T-helper 17 cell (primary cell): ENCODE measurements at places on chromosomes 1 and 21.

- DNase-seq, result no peak
These were observed 122.8 kb downstream of the SYF2 start for GRCh38 chr1:25109531-25109951.

- no peak for DNase-seq
These were observed 813 bp upstream of the DEDD start for GRCh38 chr1:161133220-161133740.

DNA sequence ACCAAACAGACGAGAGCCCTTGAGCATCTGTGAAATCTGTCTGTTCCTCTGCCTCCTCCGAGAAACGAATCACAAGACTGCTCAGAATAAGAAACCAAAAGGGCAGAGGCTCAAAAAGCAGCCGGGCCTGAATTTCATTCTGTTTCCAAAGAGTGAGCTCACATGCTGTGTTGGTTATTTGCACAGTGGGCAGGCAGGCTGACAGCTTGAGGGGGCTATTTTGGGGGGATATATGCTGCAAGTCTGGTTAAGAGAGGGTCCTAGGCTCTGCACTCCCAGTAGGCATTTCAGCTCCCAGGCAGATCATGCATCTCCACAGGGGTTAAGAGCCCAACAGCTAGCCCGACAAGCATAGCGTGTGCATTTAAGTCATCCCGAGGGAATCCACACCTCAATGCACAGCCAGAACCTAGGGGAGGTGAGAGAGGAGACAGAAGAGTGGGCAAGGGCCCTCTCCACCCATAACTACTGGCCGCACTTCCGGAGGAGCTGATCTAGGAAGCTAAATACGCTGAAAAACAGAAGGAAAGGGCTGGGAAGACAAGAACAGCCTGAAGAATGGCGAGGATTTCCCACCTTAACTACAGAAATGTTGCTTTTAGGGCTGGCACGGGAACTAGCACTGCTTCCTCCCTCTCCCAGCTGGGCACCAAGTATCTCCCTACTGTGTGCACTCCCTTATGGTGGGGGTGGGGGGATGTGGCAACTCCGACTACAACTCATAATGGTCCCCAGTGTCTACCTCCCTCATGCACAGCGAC lies 3.7 kb downstream of the PGBD5 start:
- no peak for DNase-seq

DNA sequence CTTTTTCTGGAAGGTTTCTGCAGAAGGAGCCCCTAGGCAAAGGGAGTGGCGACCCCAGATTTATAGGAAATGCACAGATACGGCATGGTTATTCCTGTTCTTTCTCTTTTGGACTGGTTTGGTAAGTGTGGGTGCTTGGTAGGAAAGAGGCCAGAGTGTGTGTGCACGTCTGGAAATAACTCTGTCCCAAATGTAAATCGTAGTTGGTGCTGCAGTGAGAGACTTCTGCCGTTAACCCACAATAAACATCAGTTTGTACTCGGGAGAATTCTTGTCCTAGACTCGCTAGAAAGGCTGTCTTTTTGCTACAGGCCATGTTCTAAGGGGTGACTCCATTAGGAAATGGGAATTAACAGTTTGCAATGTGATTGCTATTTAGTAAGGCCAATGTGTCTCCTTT lies 779 bp downstream of the SLC44A3 start:
- DNase-seq, result no peak

GRCh38 chr1:203028784-203029553 lies 2.7 kb downstream of the PPFIA4 start:
- DNase-seq, result no peak

GRCh38 chr1:147878022-147878421 lies 24.6 kb upstream of the GJA8 start:
- no peak for DNase-seq

DNA sequence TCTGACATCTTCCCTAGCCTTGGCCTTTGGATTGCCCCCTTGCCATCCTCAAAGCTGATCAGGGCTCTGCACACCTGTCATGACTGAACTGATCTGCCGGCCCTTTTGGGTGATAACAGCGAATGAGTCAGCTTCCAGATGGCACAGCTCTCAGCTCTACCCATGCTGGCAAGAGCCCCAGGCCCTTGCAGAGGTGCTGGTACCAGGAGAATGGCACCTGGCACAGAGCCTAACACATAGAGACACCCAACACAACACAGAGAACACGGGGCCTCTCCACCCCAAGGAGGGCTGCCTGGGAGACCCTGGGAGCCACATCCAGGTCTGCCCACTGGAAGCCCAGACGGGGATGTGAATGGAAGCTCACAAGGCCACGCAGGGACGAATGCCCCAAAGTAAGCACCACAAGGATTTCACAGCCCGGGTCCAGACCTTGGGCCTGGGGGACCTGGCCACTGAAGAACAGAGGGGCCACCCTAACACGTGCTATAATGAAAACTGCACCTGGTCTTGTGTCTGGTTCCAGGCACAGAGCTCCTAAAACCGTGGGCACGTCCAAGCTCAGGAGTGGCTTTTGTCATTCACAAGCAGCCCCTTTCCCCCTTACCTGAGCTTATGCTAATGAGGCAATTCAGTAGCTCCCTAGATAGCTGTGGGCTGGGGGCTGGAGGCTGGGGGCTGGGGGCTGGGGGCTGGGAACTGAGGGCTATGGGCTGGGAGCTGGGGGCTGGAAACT lies 160.5 kb downstream of the NPHP4 start:
- no peak for DNase-seq

GRCh38 chr1:18959591-18959990 lies 3.1 kb upstream of the IFFO2 start:
- no peak for DNase-seq

GRCh38 chr1:90174246-90174645 lies 179.3 kb downstream of the ZNF326 start:
- no peak for DNase-seq

DNA sequence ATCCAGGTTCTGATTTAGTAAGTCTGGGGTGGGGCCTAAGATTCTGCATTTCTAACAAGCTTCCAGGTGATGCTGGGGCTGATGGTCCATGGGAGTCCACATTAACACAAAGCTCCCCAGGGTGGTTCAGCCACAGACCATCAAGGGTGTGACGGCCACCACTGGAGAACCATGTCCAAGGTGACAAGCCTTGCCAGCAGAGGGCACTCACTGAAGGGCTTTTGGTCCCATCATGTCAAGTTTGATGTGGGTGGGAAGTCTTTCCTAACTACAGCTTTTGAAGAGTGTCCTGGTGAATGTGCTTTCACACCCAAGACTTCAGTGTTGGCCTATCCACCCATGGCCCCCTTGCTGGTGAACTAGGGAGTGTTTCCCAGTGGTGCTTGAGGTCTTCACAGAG lies 67.1 kb downstream of the UBE2T start:
- DNase-seq, result no peak

DNA sequence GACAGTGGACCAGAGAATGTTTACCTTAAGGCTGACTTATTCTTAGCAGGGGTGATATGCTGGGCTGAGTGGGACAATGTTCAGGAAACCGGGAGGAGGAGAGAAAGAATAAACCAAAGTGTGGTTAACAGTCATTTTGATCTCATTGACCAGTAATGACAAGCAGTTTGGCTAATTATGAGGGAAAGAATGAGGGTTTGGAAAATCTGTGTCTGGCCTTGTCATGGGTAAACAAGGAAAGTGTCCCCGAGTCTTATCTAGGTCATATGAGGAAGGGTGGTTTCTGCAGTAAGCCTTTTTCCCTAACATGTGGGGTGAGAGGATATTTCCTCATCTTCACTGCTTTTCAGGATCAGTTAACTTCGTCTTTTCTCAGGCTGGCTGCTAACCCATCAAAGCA lies 155.0 kb downstream of the TPR start:
- DNase-seq, result no peak

- no peak for DNase-seq
These were observed 19.0 kb upstream of the AGO1 start for GRCh38 chr1:35863881-35864625.

- no peak for DNase-seq
These were observed 3.9 kb upstream of the ARL8A start for GRCh38 chr1:202148391-202148790.

DNA sequence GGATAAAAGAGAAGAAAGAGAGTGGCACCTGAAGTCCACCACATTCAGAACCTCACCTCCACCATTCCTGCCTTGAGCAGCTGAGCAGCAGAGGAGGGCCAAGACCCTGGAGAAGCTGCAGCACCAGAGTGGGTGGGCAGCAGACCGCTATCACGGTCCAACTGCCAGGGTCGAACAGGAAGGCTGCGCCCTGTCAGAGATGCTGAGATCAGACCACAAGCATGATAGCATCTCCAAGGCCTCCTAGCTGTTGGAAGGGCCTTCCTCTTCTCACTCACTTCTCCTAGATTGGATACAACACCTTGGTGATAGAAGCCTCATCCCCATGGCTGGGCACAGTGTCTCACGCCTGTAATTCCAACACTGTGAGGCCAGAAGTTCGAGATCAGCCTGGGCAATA lies 12.1 kb upstream of the SLC45A3 start:
- no peak for DNase-seq
